Dorsolateral prefrontal cortex (tissue), 122 donors: ENCODE measurements at places on chromosomes 2 and 18. TPM values are rescaled to one million over a fixed set of nuclear protein-coding genes. Genes with fewer than 3 reads are reported as not detected.
A peak's percentile ranks its signal among the peaks of the same experiment; 100 is the strongest.

DNA sequence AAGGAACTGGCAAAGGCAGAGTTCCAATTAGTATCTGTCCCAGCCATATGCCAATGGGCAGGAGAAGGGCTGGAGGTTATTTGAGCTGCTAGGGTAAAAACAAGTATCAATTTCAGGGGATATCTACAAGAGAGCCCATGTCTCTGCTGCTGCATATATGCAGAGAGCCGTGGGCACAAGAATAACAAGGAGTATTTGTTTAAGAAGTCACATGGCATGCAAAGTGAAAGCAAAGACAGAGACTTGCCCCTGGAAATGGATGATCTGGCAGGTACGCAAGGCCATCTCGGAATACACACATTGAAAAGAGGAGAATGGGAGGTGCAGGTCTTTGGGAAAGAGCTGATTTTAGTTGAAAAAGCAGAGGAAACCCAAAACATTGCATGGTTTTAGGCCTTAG lies 170.6 kb downstream of the EVA1A start:
- DNase-seq, result no peak

GRCh38 chr2:153100151-153100550 lies 378.4 kb downstream of the RPRM start:
- no peak for DNase-seq

GRCh38 chr2:201882353-201883090 lies 76.2 kb downstream of the CDK15 start:
- DNase-seq, result no peak

Gene CD28
- not detected for total RNA-seq

DNA sequence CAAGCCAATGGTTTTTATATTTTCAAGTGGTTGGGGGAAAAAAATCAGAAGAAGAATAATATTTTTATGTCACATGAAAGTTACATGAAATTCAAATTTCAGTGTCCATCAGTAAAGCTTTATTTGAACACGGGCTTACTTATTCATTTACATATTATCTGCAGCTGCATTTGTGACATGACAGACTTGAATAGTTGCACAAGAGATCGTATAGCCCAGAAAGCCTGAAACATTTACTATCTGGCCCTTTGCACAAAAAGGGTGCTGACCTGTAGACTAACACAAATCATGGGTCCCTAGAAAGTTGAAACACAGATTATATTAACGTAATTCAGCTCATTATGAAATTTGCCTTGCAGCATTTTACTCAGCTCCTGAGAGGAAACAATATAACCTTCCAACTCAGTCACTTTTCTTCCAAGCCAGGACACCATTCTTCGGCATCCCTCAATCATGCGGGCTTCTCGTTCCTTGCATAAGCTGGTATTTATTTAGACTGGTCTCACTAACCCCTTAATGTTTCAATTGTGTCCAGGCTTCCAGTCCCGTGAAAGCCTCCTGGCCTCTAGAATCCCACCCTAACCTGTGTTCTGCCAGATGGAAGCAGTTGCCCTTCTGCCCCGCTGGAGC lies 402.7 kb downstream of the SETBP1 start:
- DNase-seq, result no peak

DNA sequence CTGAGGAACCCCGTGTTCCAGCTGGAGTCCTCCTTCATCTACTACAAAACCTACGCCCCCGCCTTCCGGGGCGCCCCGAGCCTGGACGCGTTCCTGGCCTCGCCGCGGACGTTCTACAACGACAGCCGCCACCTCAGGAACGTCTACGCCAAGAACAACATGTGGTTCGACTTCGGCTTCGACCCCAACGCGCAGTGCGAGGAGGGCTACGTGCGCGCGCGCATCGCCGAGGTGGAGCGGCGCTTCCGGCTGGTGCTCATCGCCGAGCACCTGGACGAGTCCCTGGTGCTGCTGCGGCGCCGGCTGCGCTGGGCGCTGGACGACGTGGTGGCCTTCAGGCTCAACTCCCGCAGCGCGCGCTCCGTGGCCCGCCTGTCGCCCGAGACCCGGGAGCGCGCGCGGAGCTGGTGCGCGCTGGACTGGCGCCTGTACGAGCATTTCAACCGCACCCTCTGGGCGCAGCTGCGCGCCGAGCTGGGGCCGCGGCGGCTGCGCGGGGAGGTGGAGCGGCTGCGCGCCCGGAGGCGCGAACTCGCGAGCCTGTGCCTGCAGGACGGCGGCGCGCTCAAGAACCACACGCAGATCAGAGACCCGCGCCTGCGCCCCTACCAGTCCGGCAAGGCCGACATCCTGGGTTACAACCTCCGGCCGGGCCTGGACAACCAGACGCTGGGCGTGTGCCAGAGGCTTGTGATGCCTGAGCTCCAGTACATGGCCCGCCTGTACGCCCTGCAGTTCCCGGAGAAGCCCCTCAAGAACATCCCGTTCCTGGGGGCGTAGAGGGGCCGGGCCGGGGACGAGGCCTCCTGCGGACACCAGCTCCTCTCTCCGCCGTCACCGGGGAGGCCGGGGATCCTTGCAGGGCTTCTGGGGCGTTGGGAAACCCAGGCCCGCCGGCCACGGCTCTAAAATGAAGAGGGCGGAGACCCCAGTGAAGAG lies 5.3 kb upstream of the NEU4 start:
- DNase-seq, result peak; percentile 83

GRCh38 chr2:23769364-23769763 lies 157.6 kb downstream of the ATAD2B start:
- no peak for DNase-seq

Gene RAX
- not detected for total RNA-seq

DNA sequence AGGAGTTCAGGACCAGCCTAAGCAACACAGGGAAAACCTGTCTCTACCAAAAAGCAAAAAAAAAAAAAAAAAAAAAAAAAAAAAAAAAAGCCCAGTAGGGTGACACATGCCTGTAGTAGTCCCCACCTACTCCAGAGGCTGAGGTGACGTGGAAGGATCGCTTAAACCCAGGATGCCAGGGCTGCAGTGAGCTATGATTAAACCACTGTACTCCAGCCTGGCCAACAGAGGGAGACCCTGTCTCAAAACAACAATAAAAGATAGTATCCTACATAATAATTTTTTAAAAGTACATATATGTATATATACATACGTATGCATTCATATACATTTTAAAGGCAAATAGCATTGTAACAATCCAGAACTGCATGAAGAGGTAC lies 51.7 kb downstream of the SOS1 start:
- no peak for DNase-seq

Gene PLCD4
- total RNA-seq, result 7.1 TPM

DNA sequence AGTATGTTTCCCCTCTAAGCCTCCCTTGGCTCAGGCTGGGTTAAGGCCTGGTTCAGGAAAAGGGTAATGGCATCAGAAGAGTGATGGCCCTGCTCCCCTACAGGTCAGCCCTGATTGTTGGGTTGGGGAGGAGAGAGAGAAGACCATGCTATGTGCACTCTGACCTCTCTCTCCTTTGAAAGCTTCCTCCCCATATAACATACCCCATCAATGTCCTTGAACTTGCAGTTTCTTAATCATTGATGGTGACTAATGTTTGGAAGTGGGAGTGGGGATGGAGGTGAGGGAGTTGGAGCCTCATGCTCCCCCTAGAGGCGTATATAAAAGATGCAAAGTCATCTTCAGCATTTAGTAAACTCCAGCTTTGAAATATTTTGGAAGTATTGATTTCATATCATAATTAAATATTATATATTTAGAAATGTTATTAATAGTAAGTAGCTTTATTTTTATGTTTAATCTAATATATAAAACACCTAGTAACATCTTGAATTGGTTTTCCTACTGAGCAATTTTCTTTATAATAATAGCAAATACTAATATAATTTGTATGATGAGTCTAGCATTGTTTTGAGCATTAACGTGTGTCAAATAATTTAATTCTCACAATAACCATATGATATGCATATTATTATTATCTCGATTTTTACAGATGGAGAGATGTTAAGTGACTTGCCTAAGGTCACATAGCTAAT lies 8.8 kb downstream of the PLCL1 start:
- DNase-seq, result no peak

- no peak for DNase-seq
These were observed 371.8 kb upstream of the HS6ST1 start for GRCh38 chr2:128690431-128690830.

Gene KIAA2012
- 2.8 TPM for total RNA-seq

- DNase-seq, result peak; percentile 88
These were observed 62.2 kb upstream of the RTN4 start for GRCh38 chr2:55112229-55113031.

GRCh38 chr2:60641811-60642788 lies 88.6 kb upstream of the BCL11A start:
- no peak for DNase-seq

GRCh38 chr18:9017167-9017904 lies 85.2 kb upstream of the NDUFV2 start:
- peak; percentile 32 for DNase-seq

GRCh38 chr2:175523001-175523400 lies 341.5 kb upstream of the ATP5MC3 start:
- DNase-seq, result no peak

GRCh38 chr2:62467100-62467474 lies 38.9 kb downstream of the TMEM17 start:
- DNase-seq, result no peak

GRCh38 chr2:27118525-27119329 lies at the start of gene CGREF1:
Gene CGREF1, minus strand, starts transcription at chr2:27119128. Its CDS starts 14,762 bp downstream, at chr2:27104366.
- no peak for DNase-seq

GRCh38 chr2:148948868-148949267 lies 73.8 kb downstream of the KIF5C start:
- DNase-seq, result no peak

- DNase-seq, result no peak
These were observed 6.9 kb upstream of the DPYSL5 start for GRCh38 chr2:26840937-26841610.

Gene EPG5
- total RNA-seq, result 50.9 TPM

- DNase-seq, result no peak
These were observed 70.6 kb downstream of the RPE start for GRCh38 chr2:210072922-210073509.
